ENCODE measurements at places on chromosomes 11 and 22.

- no peak for DNase-seq
Observed at GRCh38 chr11:68542617-68543016, 82.1 kb downstream of the PPP6R3 start.

GRCh38 chr11:64000740-64001483 lies 14.7 kb downstream of the OTUB1 start:
- DNase-seq = no peak

DNA sequence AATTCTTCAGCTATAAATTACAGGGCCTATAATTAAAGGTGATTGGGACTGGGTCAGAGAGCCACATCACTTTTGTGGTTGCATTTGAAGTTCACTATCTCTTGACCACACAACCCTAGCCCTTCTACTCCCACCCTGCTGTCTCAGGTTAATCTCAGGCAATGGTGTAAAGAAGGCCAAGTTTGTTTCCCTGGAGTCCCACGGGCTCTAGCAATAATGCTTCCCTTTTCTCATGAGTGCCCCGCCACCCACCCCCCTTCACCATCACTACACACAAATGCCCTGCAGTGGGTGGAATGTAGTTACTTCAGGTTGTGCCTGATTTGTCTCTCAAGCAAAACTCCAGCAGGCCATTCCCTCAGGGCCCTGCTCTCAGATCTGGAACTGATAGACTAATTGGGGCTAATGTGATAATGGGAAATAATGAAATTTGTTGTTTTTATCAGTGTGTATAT lies 1.8 kb upstream of the EHF start:
- DNase-seq = no peak

- DNase-seq = no peak
Observed at GRCh38 chr22:46350121-46350520, 14.6 kb downstream of the TRMU start.

DNA sequence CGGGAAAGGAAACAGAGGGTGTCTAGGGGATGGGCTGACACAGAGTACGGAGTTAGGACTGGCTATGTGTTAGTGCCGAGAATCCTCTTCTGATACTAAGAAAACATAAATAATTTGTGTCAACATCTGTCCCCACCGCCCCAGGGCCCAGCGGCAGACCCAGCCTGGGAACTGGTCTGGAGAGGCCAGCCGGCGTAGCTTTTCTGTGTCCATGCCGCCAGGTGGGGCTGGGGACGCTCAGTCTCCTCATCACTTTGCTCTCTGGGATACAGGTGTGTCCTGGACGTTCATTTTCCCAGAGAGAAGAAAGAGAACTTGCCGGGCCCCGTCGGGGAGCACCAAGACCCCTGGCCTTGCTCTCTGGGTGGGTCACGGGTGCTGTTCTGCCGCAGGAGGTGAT lies 54.7 kb downstream of the WNT7B start:
- DNase-seq = no peak

- no peak for DNase-seq
Observed at GRCh38 chr11:77044356-77044755, 10.2 kb downstream of the B3GNT6 start.

DNA sequence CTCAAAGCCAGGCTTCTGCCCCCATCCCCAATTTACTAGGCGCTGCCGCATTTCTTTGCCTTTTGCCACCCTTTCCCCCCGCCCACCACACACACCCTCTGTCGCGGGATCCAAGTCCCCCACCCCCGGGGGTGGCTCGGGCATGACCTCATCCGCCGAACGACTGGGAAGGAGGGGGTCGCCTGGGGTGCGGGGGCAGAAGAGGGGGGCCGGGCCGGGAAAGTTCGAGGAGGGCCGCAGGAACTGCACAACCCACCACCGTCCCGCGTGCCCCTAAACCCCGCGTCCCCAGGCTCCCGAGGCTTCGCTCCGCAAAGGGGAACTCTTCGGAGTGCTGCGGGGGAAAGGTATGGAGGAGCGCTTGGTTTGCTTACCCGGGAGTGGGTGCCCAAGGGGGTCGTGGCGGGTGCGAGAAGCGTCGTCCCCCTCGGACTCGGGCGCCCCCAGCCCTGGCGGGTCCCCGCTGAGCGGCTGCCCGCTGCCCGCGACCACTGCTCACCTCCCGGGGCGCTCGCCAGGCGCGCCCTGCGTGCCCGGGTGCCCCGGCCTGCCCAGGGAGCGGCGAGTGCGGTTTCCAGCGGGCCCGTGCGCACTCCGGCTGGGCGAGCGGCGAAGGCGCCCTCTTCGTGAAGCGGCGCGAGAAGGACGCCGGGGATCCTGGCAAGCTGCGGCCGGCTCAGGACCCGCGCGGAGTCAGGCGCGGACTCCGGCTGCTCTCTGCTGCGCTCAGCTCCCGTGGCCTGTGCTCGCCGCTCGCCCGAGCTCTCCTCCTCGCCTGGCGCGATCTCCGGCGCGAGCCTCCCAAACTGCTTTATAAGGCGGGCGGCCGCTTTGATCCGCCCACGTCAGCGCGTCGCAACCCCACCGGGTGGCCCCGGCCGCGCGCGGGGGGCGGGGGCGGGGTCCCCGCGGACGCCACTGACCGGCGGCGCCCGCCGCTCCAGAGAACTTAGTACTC lies 4.0 kb upstream of the WNT11 start:
- DNase-seq = no peak

- DNase-seq = no peak
Observed at GRCh38 chr22:40341604-40342003, 4.7 kb upstream of the ADSL start.

- peak; percentile 79 for DNase-seq
Observed at GRCh38 chr22:38461414-38462081, 6.3 kb upstream of the KDELR3 start.

DNA sequence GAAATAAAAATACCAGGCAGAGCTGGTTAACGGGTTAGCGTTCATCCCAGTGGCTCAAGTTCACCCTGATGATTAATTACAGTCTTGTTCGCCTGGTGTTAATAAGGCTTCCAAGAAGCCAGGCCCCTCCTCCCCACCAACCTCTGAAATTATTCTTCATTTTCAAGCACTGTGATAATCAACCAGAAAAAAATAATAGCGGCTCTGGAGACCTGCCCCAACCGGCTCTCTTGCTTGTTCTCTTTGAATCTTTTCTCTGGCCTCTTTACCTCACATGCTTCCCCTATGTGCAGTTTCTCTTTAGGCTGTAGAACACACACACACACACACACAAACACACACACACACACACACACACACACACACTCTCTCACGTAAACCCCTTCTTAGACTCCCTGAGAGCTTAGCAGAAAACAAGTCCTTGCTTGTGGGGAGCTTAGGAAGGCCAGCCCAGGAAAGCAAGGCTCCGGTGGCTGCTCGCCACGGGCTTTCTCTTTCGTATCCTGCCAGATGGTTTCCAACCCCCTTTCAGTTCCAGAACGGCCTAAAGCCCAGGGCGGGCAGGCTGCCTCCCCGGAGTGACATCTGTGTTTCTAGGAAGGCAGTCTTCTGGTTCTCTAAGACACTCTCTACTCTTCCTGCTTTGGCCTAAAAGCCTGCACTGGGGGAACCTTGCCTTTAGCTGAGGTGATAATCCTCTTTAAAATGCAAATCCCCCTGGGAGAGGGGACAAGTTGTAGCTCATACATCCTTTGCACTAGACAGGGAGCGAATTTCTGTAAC lies 106.4 kb upstream of the SESN3 start:
- peak; percentile 4 for DNase-seq

DNA sequence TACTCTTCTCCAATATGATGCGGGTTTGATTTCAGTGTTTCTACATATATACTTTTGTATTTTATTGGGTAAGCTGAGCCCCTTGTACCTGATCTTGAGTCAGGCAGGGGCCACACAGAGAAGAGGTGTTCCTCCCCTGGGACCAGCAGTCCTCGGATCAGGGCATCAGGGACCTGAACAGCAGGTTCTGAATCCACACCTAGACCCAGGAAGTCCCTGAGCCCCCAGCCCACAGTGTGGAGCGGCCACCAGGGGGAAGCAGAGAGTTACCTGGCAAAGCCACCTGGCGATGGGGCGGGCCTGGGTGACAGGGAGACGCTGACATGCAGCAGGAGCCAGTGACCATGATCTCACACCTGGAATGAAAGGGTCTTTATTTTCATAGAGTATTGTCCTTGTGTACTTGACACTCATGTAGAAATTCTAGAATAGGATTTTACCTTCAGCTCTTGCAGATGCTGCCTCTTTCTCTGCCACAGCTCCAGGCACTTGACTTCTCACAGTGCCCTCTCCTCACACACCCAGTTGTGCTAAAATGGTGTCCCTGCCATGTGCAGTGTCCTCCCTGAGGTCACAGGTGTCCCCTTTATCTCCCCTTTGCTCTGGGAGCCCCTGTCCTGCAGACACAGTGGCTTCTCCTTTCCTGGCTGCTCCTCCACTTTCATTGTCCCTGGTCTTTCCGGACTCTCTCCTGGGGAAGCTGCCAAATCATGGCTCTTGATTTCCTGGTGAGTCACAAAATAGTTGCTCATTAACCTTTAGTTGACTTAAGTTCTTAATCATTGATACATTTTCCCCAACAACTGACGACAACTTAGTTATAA lies 48.5 kb downstream of the GGTLC2 start:
- no peak for DNase-seq

DNA sequence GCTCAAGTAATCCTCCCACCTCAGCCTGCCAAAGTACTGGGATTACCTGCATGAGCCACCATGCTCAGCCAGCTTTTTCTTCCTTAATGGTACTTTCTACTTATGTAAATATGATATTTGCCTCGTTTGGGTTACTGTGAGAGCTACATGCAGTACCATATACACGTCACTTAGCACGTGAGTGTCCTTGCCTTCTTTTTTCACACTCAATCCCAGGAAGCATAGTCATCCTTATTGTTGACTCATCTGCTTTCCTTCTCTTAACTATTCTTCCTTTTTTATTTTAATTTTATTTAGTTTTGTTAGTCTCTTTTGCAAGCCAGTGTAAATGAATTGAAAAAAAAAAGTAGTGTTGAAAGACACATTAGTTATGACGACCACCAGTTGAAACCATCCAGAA lies 205.9 kb downstream of the HIPK3 start:
- DNase-seq = no peak

DNA sequence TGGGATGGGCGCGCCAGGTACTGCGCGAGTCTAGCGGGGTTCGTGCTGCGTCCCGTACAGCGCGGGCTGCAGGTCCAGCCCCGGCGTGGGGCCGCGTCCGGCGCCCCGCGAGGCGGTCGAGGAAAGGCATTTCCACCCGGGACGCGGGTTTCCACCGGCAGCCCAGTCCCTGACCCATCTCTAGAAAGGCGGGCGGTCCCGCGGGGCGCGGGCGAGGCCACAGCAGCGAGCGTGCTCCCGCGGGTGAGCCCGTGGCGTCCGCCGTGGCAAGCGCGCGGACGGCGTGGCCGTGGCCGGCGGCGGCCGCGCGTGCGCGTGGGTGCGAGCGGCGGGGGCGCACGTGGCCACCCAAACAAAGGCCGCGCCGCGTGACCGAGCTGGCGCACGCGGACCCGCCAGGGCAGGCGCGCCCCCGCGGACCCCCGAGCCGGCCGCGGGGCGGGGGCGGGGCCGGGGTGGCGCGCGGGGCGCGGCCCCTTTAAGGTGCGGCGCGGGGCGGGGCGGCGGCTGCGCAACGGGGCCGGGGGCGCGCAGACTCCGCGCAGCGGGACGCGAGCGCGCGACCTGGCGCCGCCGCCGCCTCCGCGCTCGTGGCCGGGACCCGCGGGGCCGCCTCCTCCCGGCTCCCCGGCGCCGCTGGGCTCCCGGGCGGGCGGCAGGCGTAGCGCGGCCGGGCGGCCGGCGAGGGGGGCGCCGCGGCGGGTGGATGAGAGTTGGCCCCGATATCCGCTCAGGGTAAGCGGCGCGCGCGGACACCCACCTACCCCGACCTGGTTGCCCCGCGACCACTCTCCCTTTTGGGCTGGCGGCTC lies 39.3 kb upstream of the CELSR1 start:
- DNase-seq = peak; percentile 66

DNA sequence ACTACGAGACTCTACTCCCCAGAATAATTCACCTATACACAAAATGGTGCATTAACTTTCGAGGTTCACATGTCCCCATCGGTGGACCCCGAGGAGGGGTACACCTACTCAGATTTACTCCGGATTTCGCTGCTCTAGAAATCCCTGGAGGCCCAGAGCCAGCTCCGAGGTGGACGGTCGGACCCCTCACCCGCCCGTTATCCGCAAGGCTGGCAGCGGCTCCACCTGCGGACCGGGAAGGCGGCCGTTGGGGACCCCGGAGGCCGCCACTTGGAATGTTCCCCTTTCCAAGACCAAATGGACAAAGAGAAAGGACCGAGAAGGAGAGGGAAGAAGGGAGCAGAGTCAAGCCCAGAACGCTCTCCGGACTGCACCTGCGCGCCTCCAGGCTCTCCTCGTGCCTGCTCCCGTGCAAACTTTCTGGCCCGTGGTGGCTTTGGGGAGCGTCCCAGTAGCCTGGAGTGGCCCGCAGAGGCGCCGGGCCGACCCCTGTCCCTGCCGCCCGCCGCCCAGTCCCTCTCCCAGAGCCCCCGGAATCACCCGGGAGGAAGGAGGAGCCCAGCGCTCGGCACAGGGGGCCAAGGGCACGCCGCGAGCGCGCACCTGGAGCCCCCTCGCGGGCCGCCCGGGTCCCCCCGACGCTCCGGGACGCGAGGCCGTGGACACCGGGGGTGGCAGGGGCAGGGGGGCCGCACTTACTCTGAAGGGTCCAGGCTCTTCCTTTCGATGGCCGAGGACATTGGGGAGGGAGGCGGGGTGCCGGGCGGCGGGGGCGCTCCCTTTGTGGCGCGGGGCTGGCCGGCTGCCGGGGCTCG lies 23.0 kb downstream of the LMO2 start:
- DNase-seq = no peak

DNA sequence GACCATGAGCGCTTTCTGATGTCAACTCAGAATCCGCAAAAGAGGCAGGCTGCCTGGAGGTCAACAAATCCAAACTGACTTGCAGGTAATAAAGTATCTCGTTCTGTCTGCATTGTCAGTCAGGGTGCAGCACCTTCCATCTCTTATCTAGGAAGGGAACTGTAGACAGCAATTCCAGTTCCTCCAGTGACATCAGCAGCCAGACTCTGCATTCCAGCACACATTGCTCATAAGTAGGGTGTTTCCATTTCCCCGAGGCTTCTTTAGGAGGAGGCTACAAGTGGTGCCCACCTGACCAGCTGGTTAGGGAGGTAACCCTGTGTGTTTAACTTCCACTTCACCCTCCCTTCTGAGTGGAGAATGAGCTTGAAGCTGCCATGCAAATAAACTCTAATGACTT lies 53.3 kb downstream of the NTM start:
- no peak for DNase-seq

GRCh38 chr22:39197578-39197977 lies 45.1 kb upstream of the CBX7 start:
- no peak for DNase-seq

DNA sequence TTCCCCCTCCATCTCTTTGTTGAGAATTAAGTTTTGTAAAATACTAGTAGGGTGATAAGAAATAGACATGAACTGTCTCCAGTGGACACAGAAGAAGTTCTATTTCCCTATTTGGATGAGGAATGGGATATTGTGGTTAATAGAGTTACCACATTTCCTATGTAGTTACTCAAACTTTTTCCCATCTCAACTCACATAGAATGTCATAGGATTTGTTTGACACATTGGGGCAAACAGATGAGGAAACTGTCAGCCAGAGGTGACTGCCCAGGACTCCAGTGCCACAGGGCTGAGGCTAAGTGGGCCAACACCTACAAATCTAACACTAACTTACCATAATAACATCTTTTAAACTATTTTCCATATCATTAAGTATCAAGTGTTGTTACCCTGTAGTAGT lies 58.3 kb downstream of the CCDC83 start:
- DNase-seq = no peak

- DNase-seq = no peak
Observed at GRCh38 chr11:75140269-75141138, 10.4 kb upstream of the SLCO2B1 start.

GRCh38 chr11:76365038-76365679 lies 15.8 kb downstream of the THAP12 start:
- DNase-seq = no peak

Data from occipital lobe (tissue), 3 donors.